ENCODE measurements at places on chromosomes 16 and 17. TPM values are rescaled to one million over a fixed set of nuclear protein-coding genes. Genes with fewer than 3 reads are reported as not detected.

BCL6B gene
- 1.9 TPM for total RNA-seq

- no peak for DNase-seq
Observed at GRCh38 chr17:60754057-60754604, 76.5 kb downstream of the BCAS3 start.

DNA sequence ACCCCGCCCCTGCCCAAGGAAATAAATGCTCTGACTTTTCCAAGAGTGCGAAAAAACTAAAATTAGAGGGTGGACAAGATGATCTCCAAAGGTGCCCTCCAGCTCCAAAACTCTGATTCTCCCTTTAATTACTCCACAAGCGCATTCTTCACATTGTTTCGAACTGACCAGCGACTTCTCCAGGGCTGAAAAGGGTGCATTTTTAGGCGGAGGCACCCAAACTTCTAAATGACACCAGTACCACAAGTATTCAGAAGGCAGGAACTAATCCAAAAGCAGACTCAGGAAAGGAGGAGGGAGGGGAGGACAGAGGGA, 750 bp downstream of the ZFHX3 start:
- DNase-seq: no peak

DNA sequence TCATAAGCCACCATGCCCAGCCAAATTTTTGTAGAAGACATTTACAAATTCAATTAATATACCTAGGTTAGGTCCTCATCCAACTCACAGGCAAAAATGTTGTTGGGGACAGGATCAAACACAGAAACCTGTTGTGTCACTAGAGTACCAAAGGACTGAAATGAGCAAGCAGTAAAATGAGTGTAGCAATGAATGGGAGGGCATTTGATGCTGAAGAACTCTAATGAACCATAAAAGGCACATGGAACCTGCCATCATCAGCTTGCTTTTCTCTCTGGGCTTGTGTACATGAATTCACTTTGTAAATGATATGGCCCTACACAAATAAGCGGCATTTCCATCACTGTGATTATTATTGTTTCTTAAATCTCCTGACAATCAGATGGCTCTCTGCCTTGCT, 17.8 kb downstream of the USP31 start:
- no peak for DNase-seq

DNA sequence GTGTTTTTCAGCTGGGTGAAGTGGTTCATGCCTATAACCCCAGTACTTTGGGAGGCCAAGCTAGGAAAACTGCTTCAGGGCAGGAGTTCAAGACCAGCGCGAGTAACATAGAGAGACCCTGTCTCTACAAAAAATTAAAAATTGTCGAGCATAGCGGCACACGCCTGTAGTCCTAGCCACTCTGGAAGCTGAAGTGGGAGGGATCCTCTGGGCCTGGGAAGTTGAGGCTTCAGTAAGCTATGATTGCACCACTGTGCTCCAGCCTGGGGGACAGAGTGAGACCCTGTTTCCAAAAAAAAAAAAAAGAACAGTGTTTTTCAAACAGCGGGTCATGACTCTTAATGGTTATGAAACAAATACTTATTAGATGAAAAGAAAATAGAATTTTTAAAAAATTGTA, 2.3 kb upstream of the CYTH1 start:
- no peak for DNase-seq

ABCA6 gene
- 29.0 TPM for total RNA-seq

GRCh38 chr17:16378636-16379282, 2.1 kb upstream of the UBB start:
- DNase-seq: no peak

GCGR gene
- total RNA-seq: 0.69 TPM

- DNase-seq: no peak
Observed at GRCh38 chr17:74597069-74597790, 5.1 kb upstream of the CD300LD start.

DNA sequence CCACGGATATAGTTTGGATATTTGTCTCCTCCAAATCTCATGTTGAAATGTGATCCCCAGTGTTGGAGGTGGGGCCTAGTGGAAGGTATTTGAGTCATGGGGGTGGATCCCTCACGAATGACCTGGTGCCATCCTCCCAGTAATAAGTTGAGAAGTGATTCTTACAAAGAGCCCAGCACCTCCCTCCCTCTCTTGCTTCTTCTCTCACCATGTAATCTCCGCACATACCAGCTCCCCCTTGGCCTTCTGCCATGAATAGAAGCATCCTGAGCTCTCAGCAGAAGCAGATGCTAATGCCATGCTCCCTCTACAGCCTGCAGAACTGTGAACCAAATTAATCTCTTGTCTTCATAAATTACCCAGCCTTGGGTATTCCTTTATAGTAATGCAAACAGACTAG, 41.9 kb upstream of the RBBP6 start:
- DNase-seq: no peak

DNA sequence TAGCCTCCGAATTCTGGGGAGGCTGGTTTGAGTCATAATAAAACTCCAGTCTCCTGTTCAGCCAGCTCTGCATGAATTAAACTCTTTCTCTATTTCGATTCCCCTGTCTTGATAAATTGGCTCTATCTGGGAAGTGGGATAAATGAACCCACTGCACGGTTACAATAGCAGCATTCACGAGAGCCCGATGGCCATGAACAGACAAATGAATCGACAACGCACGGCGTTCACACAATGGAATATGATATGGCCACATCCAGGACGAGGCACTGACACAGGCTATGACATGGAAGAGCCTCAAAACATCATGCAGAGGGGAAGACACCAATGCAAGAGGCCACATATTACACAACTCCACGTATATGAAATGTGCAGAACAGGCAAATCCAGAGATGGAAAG, 5.6 kb upstream of the CARD14 start:
- DNase-seq: no peak

KLHL10 gene
- not detected for total RNA-seq

DNA sequence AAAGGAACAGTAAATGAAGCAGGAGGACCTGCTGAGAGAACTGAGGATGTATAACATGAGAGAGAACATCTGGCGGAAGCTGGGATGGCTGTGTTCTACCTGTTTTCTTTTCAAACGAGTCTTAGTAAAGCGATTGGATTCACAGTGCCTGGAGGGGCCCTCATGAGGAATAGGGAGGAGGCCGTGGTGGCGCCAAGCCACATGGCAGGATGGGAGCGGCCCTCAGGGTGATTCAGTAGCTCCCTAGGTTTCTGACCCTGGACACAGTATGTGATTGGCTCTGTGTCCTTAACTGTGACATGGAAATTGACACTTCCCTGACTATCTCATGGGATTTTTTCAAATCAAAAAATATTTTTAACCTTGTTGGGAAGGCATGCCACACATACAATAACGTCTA, 32.1 kb downstream of the USP43 start:
- DNase-seq: no peak

DNA sequence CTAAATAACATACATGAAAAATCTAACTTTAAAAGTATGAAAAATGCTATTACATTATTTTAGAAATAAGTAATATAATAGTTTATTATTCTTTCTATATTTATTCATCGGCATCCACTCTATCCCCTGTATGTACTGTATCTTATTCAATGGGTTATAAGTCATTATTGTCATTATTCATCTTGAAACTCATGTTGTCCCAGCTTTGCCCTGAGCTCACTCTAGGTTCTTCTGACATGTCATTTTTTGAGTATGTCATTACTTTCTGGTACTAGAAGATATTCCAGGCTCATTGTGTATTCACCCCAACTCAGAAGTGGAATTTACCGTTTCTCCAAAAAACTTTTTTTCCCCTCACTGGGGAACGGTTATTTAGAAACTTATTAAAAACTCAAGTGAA, 53.0 kb upstream of the MNT start:
- no peak for DNase-seq

ABAT gene
- 5.1 TPM for total RNA-seq

DNA sequence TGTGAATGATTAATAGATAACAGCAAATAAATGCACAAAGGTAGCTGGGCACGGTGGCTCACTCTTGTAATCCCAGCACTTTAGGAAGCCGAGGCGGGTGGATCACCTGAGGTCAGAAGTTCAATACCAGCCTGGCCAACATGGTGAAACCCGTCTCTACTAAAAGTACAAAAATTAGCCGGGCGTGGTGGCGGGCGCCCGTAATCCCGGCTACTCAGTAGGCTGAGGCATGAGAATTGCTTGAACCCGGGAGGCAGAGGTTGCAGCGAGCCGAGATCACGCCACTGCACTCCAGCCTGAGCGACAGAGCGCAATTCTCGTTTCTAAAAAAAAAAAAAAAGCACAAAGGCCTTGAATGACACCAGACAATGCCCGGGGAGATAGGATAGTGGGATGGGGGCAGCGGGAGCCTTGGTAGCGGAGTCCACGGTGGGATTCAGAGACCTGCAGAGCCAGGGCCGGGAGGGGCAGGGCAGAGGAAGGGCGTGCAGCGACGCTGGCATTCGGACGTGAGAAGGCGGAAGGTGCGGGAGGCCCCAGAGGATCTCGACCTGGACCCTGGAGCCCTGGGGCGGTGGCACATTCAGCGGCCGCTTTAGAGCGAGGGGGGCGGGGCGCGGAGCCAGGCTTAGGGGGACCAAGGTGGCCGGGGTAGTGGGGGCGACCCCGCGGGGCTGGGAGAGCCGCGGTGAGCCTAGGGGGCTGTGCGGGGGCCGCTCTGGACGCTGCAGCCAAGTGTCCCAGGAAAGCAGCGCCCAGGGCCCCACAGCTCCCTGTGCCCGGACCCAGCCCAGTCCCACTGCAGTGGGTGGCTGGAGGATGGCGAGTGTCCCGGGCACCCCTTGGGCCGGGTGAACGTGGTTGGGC, 999 bp upstream of the FLYWCH2 start:
- DNase-seq: peak; percentile 92

DNA sequence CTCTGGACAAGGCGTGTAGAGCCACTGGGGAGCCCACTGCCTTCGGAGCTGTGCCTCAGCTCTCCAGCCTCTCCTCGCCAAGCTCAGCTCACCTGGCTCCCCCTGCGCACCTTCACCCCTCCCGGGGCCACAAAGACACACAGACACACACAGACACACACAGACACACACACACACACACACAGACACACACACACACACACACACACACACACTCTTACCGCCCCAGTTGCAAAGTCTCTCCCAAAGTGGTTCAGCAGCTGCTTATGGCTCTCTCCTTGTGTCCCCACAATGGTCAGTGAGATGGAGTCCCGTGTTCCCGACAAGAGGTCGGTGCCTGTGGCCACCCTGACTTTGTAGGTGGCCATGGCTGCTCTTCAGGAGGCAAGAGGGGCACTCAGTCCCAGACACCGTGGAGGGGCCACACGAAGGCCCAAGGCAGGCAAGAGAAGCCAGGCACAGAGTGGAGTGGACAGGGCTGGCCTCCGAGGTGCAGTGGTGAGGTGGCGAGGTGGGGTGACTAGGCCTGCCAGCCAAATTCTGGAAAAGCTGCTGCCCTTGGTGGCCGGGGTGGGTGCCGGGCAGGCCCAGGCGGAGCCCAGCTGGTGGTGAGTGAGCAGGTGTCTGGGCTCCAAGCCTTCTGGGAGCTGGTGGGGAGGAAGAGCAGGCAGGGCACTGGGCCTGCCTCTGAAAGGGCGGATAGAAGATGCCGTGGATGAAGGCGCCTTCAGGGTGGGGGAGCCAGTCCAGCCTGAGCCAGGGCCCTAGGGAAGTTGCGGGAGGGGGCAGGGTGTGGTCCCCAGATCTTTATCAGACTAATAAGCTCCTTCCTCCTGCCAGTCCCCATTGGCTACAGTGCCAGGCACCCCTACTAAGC, at the start of gene ALOX12B:
ALOX12B (minus strand) TSS at position 642 of the 877 bp plus-strand sequence; CDS start at position 368, 274 bp downstream.
- DNase-seq: no peak

IGFALS gene
- 0.69 TPM for total RNA-seq

GRCh38 chr17:80491478-80492342, 15.3 kb upstream of the NPTX1 start:
- no peak for DNase-seq

DNA sequence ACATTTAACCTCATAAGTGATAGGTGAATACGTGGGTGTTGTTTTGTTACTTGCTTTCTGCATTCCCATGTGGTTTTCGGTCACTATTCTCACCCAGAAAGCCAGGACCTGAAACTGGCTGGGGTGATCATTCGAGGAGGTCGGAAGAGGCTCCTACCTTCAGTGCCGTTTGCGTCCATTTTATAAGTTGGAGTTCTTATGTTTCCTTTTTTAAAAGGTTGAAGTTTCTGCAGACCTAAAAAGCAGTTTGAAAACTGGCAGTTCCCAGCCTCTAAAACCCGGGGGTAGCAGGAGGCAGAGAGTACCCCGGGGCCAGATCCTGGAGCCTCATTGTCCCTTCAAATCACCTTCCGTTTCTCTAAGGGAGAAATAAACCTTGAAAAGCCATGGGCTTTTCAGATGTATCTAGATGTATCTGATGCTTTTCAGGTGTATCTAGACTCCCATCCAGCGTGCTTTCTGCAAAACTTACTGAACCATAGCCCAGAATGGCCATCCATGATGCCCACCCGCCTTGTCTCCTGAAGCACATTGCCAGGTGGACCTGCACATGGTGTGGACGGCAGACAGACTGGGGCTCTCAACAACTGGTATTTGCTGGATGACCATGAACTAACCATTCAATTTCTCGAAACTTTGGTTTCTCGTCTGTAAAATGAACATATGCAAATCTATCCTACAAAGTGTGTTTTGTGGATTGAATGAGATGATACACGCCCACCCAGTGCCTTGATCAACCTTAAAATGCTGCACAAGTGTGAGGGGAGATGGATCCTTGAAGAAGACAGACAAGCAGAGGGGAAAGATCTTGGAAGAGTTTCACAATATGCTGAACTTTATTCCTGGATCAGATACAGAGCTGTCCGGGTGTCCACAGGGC, 1.3 kb downstream of the NLRC5 start:
- peak; percentile 56 for DNase-seq

SHISA9 gene
- total RNA-seq: 0.81 TPM

DNA sequence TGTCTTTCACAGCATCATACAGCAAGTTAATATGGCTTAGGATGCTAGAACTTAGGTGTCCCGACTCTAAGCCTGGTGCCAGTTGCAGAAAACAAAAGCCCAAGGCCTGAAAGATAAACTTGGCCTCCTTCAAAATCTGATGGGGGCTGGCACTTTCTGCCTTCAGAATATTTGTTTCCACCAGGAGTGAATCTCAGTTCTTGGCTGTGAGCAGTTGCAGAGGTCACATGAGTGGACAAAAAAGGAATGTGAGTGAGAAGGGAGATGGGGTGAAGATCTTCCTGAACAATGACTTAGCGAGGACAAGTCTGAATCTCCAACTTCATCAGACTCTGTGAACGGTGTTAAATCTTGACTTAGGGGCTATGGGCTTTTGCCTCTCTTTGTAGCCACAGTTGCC, 46.6 kb downstream of the HOXB1 start:
- DNase-seq: no peak

- no peak for DNase-seq
Observed at GRCh38 chr16:2782583-2783351, 4.6 kb downstream of the PRSS33 start.

- DNase-seq: no peak
Observed at GRCh38 chr17:58387834-58388233, 29.5 kb downstream of the RNF43 start.

Data from lower leg skin (tissue), 4 donors.